ENCODE measurements at places on chromosomes 5 and 9.

GRCh38 chr5:35159370-35159742, 70.9 kb downstream of the PRLR start:
- DNase-seq: no peak

- no peak for DNase-seq
Measured at GRCh38 chr5:3382782-3383181, 212.8 kb upstream of the IRX1 start.

- no peak for DNase-seq
Measured at GRCh38 chr5:24245821-24246220, 399.0 kb downstream of the CDH10 start.

GRCh38 chr5:43523662-43524072, 8.7 kb upstream of the C5orf34 start:
- DNase-seq: no peak

- DNase-seq: no peak
Measured at GRCh38 chr9:134785325-134786108, 95.1 kb upstream of the FCN2 start.

- DNase-seq: peak; percentile 70
Measured at GRCh38 chr5:134127376-134127861, 12.9 kb downstream of the TCF7 start.

GRCh38 chr5:122156724-122157325, 27.5 kb downstream of the ZNF474 start:
- no peak for DNase-seq

DNA sequence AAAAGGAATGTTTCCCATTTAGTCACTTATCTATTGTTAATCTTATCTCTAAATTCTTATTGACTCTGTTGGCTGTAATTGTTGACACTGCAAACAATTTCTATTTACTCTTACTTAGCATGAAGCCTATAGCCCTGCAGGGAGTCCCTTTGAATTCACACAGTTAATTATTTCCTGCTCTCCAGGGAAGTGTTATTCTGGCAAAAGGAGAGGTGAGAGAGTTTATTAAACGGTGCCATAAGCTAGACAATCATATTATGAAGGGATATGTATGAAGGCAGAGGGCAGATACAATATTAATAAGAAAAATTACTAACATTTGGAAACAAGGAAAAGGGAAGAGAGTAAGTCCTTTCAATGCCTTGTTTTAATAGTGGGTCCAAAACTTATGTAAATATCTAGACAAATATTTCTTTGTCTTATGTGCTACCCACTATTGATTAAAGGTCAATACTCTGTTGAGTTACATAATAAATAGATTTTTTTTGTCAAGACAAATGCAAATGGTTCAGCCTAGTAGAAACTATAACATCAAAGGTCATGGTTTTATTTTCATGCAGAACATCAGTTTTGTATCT, 107.1 kb downstream of the CDH18 start:
- no peak for DNase-seq

DNA sequence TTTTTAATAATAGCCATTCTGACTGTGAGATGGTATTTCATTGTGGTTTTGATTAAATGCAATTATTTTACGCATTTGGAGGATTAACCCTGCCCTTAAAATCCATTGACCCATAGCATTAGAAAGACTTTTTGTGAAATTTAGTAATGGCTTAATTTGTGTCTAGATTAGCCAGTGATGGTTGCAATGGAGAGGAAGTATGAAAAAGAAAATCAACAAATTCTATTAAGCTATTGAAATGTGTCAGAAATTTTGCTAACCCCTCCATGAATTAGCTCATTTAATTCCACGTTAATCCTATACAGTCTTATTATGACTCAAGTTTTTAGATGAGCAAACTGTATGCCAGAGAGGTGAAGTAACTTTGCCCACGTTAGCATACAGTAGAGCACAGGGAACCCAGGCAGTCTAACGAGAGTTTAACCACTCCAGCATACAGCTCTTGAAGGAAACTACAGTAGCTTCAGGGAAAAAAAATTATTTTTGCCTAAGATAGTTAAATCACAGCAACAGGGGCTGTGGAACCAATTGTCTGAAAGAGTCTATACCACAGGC, 158.2 kb upstream of the PPP2R2B start:
- no peak for DNase-seq

GRCh38 chr9:126027566-126027965, 280.4 kb downstream of the PBX3 start:
- DNase-seq: no peak

GRCh38 chr5:99644822-99645221, 716.0 kb upstream of the CHD1 start:
- DNase-seq: no peak

GRCh38 chr9:91207729-91208418, 153.8 kb downstream of the AUH start:
- DNase-seq: no peak

Measured in stimulated activated naive CD8-positive, alpha-beta T cell treated with anti-CD3 and anti-CD28 coated beads, Interleukin-15, Interleukin-2, amounts not matched to agents 100 U/mL and 50 U/mL, for 24 hours (primary cell).